CD4-positive, alpha-beta T cell treated with Interleukin-6 for 4 hours (primary cell): ENCODE measurements at places on chromosomes 7 and 10.

DNA sequence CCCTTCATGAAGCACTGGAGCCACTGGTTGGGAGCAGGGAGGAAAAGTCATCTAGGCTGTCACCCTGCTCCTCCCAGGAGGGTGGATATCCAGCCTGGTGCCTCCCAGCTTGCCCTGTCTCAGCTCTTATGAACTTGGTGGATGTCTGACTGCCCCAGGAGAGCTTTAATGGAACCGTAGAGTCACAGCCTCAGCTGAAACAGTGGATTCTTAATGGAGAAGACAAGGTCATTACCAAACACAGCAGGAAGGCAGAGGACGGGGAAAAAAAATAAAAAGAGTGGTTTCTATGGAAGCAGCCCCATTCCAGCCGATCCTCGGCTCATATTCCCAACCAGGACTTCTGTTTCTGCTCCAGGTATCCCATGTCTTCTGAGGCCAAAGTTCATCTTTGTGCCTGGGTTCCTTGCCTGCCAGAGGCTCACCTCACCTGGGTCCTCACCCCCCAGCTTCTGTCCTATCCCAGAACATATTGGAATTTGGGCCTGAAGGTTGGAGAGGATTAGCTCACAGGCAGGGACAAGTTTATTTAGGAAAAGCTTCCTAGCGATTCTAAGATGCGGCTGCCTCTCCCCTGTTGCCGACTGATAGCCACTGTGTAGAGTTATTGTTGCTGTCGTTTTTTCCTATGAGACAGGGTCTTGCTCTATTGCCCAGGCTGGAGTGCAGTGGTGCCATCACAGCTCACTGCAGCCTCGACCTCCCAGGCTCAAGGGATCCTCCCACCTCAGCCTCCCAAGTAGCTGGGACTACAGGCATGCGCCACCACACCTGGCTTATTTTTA is 15.6 kb downstream of the CCL26 start:
- no peak for DNase-seq

GRCh38 chr7:89072081-89072480 is 276.5 kb upstream of the TEX47 start:
- DNase-seq, result no peak

- DNase-seq, result peak; percentile 83
Observed at GRCh38 chr7:76302347-76303201, at the start of gene HSPB1. TSS of gene HSPB1 (plus strand) at chr7:76302673. CDS start at chr7:76302713, 40 bp downstream.

DNA sequence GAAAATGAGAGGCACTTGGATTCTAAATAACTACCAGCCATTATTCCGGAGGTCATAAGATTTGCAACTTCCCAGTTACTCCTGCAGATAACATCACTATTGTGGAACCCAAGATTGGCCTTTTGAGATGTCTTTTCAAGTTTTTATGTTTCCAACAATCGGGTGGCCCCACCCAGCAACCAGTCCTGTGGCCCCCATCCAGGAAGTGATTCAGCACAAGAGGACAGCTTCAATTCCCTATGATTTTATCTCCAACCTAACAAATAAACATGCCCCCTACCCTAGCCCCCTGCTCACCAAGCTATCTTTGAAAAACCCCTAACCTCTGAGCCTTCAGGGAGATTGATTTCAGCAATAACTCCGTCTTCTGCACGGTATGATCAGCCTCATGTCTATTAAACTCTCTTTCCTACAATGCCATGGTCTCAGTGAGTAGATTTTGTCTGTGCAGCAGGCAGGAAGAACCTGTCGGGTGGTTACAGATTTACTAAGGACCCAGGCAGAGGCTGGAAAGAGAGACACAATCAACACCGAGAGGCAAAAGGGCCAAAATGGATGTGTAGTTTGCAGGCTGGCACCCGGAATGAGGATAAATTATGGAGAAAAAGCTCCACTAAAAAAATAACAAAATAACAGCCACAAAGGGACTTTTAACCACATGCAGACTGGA is 83.9 kb upstream of the UNC5B start:
- DNase-seq, result no peak

- no peak for DNase-seq
Observed at GRCh38 chr7:141663081-141663849, 38.7 kb downstream of the DENND11 start.
